NCI-H460 (cell line): ENCODE measurements at places on chromosomes 7 and 10.

GRCh38 chr7:74174606-74175082 is 488 bp downstream of the EIF4H start:
- no peak for DNase-seq

DNA sequence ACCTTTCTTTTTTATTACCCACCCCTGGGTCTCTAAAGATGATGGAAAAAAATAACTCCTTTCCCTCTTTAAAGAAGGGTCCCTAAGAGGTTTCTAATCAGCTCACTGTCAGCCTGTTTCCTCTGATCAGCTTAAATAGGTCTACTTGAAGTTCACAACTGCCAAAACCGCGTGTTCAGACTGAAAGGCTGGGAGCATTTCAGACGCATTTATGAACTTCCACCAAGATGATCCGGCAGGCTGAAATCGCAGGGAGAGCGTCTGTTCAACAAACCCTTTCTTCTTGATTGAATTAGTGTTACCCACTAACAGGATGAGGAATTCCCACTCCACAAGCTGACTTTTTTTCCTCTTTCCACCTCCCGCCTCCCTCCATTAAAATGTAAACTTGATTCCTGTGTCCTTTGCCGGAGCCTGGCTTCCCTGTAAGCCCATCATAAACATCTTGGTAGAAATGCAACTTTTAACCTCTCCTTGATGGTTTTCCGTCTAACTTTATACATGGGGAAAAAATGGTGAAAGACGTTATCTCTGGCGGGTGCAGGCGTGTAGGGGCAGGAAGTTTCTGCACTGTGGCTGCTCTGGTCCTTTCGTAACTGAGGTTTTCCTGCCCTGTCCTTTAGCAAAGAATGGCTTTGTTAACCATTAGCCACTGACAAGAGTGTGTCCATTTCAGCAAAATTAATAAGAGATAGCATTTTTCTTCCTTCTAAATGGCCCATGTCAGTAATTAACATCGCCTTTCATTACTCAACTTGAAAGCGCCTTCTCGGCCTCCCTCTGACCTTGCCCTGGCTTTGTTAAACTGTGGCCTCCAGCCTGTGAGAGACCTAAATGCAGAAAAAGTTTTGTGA is 130.7 kb downstream of the BAMBI start:
- no peak for DNase-seq

DNA sequence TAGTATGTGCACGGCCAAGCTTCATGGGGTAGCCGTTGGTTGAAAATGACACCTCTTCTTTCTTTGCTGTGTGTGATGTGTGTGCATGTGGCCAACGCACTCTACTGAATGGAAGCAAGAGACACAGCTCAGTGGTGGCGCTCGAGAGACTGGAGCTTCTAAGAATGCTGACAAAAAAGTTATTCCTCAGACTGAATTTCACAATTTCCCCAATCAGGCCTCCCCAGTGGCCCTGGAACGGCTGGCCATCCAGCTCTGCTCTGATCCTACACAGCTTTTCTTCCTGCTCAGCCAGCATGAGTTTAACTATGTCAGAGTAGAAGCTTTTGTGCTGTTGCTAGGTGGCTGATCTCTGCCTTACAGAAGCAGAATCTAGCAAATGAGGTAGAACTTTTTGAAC is 186.7 kb upstream of the PLXDC2 start:
- DNase-seq = peak; percentile 3

DNA sequence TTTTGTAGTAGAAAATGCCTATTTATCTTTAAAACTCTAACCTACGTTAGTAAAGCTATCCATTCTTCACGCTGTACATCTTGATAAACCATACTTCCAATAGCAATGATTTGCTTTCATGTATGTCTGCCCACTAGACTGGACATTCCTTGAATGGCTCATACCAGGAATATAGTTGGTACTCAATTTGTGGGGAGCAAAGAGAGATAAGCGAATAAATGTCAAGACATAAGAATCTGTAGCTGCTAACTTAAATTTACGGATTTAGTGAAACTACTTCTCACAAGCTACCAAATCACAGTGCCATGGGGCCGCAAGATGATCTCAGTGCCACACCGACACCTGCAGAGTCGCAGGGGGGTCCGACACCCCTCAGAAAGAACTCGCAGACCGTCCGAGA is 763 bp upstream of the RALA start:
- DNase-seq = no peak

DNA sequence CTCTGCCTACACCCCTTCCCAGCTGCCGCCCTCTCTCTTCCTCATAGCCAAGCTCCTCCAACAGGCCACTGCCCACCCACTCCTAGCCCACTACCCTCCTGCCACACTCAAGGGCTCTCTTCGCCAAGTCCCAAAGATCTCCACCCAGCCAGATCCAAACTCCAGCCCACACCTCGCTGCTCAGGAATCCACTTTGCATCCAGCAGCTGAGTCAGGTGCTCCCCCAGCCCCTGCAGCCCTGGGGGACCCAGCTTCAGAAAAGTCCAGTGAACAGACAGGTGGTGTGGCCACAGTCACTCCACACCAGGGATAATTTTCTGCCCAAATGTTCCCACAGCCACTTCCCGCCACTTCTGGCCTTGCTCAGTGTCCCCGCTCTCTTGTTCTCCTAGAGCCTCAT is 10.9 kb downstream of the OGDHL start:
- no peak for DNase-seq

DNA sequence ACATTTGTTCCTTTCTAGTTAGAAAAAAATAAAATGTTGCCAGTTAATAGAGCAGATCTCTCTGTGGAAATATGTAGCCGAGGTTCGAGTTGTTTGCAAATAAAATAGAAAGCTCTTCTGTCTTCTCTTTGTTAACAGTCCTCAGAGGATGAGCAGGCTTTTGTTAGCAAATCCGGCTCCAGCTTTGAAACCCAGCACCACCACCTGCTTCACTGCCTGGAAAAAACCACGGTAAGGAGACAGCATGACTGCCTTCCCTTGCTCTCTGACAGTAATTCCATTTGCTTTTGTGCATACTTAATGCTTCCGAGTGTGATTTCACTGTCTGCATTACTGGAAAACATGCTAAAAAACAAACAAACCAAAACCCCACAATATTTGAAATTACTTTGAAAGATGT is 115.6 kb downstream of the TSPAN12 start:
- no peak for DNase-seq

- DNase-seq = peak; percentile 13
Observed at GRCh38 chr7:87774690-87775089, 101.5 kb downstream of the SLC25A40 start.
